Fibroblast of skin of scalp (primary cell): ENCODE measurements at places on chromosomes 7 and 10.

- DNase-seq, result no peak
These were observed 59.9 kb upstream of the KAT6B start for GRCh38 chr10:74766501-74766900.

- DNase-seq, result no peak
These were observed 198.2 kb downstream of the FANK1 start for GRCh38 chr10:126094537-126094936.

GRCh38 chr10:21191512-21191911 is 294.4 kb upstream of the NEBL start:
- no peak for DNase-seq

DNA sequence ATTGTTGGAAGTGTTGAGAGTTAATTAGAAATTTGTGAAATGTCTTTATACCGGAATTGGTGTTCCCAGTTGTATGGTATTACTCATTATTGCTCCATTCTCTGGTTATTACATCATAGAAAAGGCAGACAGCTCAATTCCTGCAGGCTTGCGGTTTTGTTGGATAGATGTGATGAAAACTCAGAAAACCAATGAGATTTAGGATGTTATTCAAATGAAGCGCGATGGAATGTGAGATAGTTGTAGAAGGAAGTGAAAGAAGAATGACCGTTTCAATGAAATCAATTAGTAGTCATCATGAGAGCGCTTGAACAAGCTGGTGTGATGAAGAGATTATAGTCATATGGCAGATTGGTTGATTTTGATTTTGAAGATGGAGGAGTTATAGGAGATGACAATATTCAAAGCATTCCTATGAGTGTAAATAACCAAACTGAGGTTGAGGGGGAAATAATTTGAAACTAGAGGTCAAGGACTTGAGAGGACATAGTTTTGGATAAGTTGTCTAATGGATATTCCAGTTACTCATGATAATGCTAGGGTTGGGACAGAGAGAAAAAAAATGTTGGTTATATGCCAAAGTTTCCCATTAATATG is 991.5 kb downstream of the NRG3 start:
- peak; percentile 49 for DNase-seq

GRCh38 chr7:153354071-153354470 is 594.5 kb downstream of the ACTR3B start:
- no peak for DNase-seq

DNA sequence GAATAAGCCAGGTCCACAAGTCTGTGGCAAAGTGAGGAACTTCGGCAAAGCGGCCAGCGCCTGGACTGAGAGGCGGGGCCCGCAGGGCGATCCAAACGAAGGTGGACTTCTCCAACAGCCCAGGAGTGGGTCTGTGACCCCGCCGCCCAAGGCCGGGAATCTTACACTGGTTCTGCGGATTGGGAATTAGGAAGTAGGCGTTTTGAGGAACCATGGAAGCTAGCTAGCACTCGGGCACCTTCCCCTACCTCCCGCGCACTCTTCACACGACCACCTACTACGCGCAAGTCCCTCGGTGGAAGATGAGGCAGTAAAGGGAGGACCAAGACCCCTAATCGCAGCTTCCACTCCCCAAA is 570 bp upstream of the ARF5 start:
- DNase-seq, result no peak
